ENCODE measurements at places on chromosomes 2 and 18.

DNA sequence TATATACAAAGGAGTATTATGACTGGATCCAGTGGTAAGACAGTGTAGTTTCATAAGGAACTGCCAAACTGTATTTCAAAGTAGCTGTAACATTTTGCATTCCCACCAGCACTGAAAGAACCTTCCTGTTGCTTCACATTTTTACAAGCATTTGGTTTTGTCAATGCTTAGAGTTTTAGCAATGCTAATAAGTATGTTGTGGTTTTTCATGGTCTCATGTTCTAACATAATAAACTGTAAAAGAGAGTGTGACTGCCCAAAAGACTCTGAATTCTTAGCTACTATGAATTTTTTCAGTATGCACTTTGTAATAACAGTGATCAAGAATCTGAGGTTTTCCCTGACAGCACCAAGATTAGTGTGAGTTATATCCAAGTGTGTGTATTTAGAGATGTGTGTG lies 604.2 kb downstream of the XIRP2 start:
- no peak overlapping the region for H3K4me3 ChIP-seq
- no peak overlapping the region for H3K27ac ChIP-seq
- no peaks in the 10 kb centered on the region for H3K36me3 ChIP-seq

GRCh38 chr2:73896362-73897239 lies 3.8 kb downstream of the ACTG2 start:
- no peaks in the 10 kb centered on the region for H3K4me1 ChIP-seq
- no peak overlapping the region for H3K4me3 ChIP-seq
- no peaks in the 10 kb centered on the region for H3K27me3 ChIP-seq
- no peak for DNase-seq
- H3K27ac ChIP-seq: no peak overlapping the region
- H3K36me3 ChIP-seq: no peaks in the 10 kb centered on the region

- no peak overlapping the region for H3K4me3 ChIP-seq
- H3K36me3 ChIP-seq: no peaks in the 10 kb centered on the region
- H3K27me3 ChIP-seq: no peaks in the 10 kb centered on the region
- DNase-seq: no peak
- no peak overlapping the region for H3K27ac ChIP-seq
Observed at GRCh38 chr18:58183226-58183625, 139.2 kb downstream of the NEDD4L start.

GRCh38 chr18:3493501-3494244 lies 43.7 kb downstream of the TGIF1 start:
- H3K27ac ChIP-seq: peak overlapping the region; percentile 98
- peak overlapping the region; percentile 9 for H3K4me3 ChIP-seq
- H3K27me3 ChIP-seq: no peaks in the 10 kb centered on the region
- H3K4me1 ChIP-seq: peaks cover 61% of the 10 kb centered on the region
- DNase-seq: no peak
- H3K36me3 ChIP-seq: no peaks in the 10 kb centered on the region

- H3K4me3 ChIP-seq: peak overlapping the region; percentile 97
- no peaks in the 10 kb centered on the region for H3K36me3 ChIP-seq
- no peak for DNase-seq
- peaks cover 32% of the 10 kb centered on the region for H3K4me1 ChIP-seq
- peaks cover 7% of the 10 kb centered on the region for H3K27me3 ChIP-seq
Observed at GRCh38 chr18:76493213-76494161, 1.6 kb downstream of the ZNF516 start.

- H3K27ac ChIP-seq: no peak overlapping the region
- no peak for DNase-seq
- H3K4me3 ChIP-seq: no peak overlapping the region
- H3K27me3 ChIP-seq: no peaks in the 10 kb centered on the region
- no peaks in the 10 kb centered on the region for H3K4me1 ChIP-seq
- no peaks in the 10 kb centered on the region for H3K36me3 ChIP-seq
Observed at GRCh38 chr2:143526498-143526897, 397.3 kb downstream of the ARHGAP15 start.

DNA sequence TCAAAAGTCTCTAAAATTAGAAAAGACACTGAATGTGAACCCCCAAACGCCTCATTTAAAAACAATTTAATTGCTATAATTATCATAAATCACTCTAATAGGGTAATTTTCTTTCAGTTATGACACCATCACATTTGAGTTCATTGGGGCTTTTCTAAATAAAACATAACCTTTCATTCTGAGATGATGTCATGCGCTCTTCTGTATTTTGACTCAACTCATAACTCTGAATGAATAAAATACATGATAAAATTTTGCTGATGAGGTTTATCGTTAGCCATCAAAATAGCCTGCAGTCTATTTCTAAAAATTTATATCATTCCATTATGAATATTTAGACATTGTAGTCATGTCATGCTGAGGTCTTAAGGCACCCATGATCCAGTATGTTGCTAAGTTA lies 1099.7 kb downstream of the SUCLG1 start:
- H3K27me3 ChIP-seq: no peaks in the 10 kb centered on the region
- no peak overlapping the region for H3K27ac ChIP-seq
- H3K36me3 ChIP-seq: no peaks in the 10 kb centered on the region
- no peak for DNase-seq
- no peaks in the 10 kb centered on the region for H3K4me1 ChIP-seq

GRCh38 chr2:230643576-230644291 lies 68.9 kb upstream of the CAB39 start:
- H3K4me3 ChIP-seq: no peak overlapping the region
- H3K36me3 ChIP-seq: no peaks in the 10 kb centered on the region
- no peaks in the 10 kb centered on the region for H3K4me1 ChIP-seq
- H3K27me3 ChIP-seq: no peaks in the 10 kb centered on the region
- no peak for DNase-seq

DNA sequence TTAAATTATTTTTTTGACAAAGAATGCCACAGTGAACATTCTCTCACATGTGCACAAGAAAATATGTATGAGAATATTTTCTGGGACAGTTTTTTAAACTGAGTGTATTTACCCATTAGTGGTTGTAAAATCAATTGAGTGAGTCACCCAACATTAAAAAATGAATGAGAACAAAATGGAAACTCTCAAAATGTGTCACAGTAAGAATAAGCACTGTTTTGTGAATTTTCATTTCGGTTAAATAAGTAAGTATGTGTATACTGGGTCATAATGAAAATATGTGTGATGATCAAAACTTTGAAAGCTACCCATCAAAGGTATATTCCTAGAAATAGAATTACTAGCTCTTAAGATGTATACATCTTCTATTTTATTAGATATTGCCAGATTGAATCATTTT lies 11.6 kb downstream of the BABAM2 start:
- DNase-seq: no peak
- no peak overlapping the region for H3K4me3 ChIP-seq
- H3K4me1 ChIP-seq: no peaks in the 10 kb centered on the region
- no peaks in the 10 kb centered on the region for H3K36me3 ChIP-seq
- no peaks in the 10 kb centered on the region for H3K27me3 ChIP-seq
- H3K27ac ChIP-seq: no peak overlapping the region

GRCh38 chr18:48023334-48024008 lies 93.0 kb upstream of the SMAD2 start:
- no peak for DNase-seq
- no peaks in the 10 kb centered on the region for H3K36me3 ChIP-seq
- no peaks in the 10 kb centered on the region for H3K27me3 ChIP-seq
- H3K4me1 ChIP-seq: no peaks in the 10 kb centered on the region
- H3K27ac ChIP-seq: no peak overlapping the region

GRCh38 chr2:42558827-42559226 lies 9.6 kb upstream of the MTA3 start:
- H3K36me3 ChIP-seq: no peaks in the 10 kb centered on the region
- DNase-seq: no peak
- H3K27ac ChIP-seq: no peak overlapping the region
- H3K27me3 ChIP-seq: no peaks in the 10 kb centered on the region

DNA sequence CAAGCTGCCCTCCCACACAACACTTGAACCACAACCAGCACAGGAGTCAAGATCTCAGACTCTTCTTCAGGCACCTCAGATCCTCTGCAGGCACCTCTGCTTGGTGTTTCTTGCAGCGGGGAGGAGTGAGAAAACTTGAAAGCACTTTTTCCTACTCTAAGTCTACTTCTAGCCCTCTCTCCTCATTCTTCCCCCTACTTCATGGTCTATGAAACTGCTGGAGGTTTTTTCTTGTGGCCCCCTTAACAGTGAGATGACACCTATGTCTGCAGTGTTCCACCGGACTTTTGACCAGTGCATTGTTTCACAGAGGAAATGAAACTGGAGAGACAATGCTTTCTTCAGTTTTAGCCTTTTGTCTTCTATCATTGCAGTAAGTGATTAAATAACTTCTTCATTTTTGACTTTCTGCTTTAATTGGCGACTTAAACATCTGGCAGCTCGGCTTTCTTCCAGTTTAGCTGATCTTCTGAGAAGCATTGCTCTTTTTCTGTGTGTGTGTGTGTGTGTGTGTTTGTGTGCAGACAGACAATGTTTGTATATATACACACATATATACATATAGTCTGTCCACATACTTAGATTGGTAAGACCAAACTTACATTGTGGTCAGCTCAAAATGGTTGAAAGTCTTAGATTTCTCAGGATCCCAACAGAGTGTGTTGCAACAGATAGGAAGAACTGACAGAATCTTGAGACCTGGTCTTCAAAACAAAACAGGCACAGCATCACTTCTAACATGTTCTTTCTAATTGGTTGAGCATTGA lies 1474.0 kb upstream of the TMEFF2 start:
- no peaks in the 10 kb centered on the region for H3K36me3 ChIP-seq
- H3K27me3 ChIP-seq: no peaks in the 10 kb centered on the region
- no peak overlapping the region for H3K27ac ChIP-seq
- H3K4me3 ChIP-seq: no peak overlapping the region
- H3K4me1 ChIP-seq: no peaks in the 10 kb centered on the region

GRCh38 chr2:174522553-174522952 lies 35.7 kb upstream of the GPR155 start:
- no peaks in the 10 kb centered on the region for H3K4me1 ChIP-seq
- H3K4me3 ChIP-seq: no peak overlapping the region
- no peak overlapping the region for H3K27ac ChIP-seq

- no peaks in the 10 kb centered on the region for H3K36me3 ChIP-seq
- H3K27me3 ChIP-seq: no peaks in the 10 kb centered on the region
- H3K4me3 ChIP-seq: no peak overlapping the region
- no peaks in the 10 kb centered on the region for H3K4me1 ChIP-seq
- no peak overlapping the region for H3K27ac ChIP-seq
Observed at GRCh38 chr2:14998546-14998945, 366.0 kb downstream of the LRATD1 start.

DNA sequence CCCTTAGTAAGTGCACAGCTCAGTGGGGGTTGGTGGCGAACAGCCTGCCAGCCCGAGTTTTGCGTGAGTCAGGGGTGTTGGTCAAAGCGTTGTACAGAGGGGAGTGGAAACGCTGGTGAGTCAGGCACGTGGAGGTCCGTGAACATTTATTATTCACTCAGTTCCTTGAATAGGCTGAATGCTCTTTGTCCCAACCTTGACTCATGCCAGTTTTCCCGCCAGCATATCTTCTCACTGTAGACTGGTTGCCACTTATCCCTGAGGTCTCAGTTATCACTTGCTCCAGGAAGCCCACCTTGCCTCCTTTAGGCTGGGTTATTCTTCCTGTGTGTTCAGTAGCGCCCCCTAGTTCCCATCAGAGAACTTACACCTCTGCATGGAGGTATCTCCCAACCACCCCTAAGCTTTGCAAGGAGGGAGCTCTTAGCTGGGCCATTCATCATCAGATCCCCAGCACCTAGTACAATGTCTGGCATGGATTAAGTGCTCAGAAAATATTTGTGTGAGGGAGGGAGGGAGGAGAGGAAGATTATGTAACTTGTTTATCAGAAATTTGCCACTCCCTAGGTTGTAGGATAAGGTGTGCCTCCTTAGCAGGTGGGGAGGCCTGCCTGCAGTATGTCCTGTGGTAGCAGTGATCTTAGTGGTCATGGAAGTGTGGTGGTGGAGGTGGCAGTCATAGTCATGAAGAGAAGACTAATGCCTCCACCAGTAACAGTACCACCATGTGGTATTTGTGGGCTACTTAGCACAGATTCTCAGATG lies 72.1 kb downstream of the CABLES1 start:
- no peak for DNase-seq
- H3K4me1 ChIP-seq: no peaks in the 10 kb centered on the region
- no peaks in the 10 kb centered on the region for H3K27me3 ChIP-seq
- no peak overlapping the region for H3K27ac ChIP-seq
- H3K36me3 ChIP-seq: no peaks in the 10 kb centered on the region

- H3K27ac ChIP-seq: peak overlapping the region; percentile 95
- H3K4me3 ChIP-seq: peak overlapping the region; percentile 25
- H3K27me3 ChIP-seq: no peaks in the 10 kb centered on the region
Observed at GRCh38 chr18:77105028-77105427, 27.6 kb downstream of the MBP start.

DNA sequence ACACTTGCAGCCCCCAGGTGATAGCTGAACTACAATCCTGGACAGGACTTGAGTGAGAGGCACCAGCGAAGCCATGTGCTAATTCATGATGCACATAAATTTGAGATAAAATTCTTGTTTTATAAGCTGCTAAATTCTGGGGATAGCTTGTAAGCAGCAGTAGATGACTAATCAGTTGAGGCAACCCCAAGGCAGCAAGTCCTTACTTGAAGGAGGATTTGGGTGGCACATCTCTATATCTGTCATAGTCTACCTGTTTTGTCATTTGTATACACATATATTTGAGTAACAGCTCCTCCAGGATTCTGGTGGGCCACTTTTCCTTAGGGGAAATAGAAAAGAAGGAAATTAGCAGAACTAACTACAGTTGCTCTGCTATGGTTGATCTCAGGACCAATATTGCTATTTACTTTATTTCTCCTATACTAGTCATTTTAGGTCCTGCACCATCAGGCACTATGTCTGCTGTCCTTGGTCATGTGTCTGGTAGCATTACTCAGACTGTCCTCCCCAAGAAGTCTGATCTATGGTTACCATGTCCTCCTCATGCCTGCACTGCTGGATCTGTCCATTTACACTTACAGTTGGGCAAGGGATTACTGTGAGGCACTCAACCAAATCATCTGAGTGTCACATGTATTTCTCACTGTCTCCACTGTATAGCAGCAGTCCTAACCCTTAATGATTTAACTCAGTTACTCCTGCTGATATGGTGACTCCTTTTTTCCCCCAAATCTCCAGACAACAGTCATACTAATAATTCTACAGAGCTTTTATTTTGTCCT lies 436.0 kb upstream of the CWC22 start:
- no peaks in the 10 kb centered on the region for H3K4me1 ChIP-seq
- H3K27ac ChIP-seq: no peak overlapping the region
- DNase-seq: no peak
- H3K27me3 ChIP-seq: no peaks in the 10 kb centered on the region
- H3K36me3 ChIP-seq: no peaks in the 10 kb centered on the region

GRCh38 chr2:185628985-185629384 lies 109.6 kb upstream of the FSIP2 start:
- no peaks in the 10 kb centered on the region for H3K27me3 ChIP-seq
- no peak overlapping the region for H3K4me3 ChIP-seq
- no peaks in the 10 kb centered on the region for H3K36me3 ChIP-seq
- no peak overlapping the region for H3K27ac ChIP-seq
- H3K4me1 ChIP-seq: no peaks in the 10 kb centered on the region
- no peak for DNase-seq

Measured in Panc1 (cell line).